ENCODE measurements at places on chromosomes 11 and 22. TPM values are rescaled to one million over a fixed set of nuclear protein-coding genes. Genes with fewer than 3 reads are reported as not detected.

The RAG2 gene
- total RNA-seq, result not detected

The SYCE3 gene
- not detected for total RNA-seq

The SSRP1 gene
- 55.0 TPM for total RNA-seq

The MRGPRX3 gene
- not detected for total RNA-seq

The RASSF7 gene
- total RNA-seq, result 1.5 TPM

The UPK3A gene
- not detected for total RNA-seq

Measured in fibroblast of lung (primary cell).